ENCODE measurements at places on chromosomes 13 and 19.

DNA sequence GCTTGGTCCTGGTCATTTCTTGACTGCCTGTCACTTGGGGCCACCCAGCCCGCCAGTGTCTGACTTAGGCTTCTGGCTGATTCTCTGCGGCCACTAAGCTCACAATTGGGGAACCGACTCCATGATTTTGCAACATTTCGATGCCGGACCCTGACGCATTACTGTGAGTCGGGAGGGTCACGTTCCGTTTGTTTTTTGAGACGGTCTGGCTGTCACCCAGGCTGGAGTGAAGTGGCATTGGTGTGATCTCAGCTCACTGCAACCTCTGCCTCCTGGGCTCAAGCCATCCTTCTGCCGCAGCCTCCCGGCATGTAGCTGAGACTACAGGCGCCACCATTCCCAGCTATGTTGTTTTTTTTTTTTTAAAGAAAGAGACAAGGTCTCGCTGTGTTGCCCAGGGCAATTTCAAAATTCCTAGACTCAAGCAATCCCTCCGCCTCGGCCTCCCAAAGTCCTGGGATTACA lies 3.2 kb upstream of the ADAT3 start:
- peak; percentile 81 for DNase-seq

- peak; percentile 79 for DNase-seq
Observed at GRCh38 chr19:34171877-34172660, at the start of gene LSM14A. LSM14A (plus strand) TSS chr19:34172504; CDS start chr19:34172643, 139 bp downstream.

- no peak for DNase-seq
Observed at GRCh38 chr13:38661010-38661675, 25.7 kb upstream of the FREM2 start.

- no peak for DNase-seq
Observed at GRCh38 chr13:46621133-46621532, 68.2 kb downstream of the LRCH1 start.

DNA sequence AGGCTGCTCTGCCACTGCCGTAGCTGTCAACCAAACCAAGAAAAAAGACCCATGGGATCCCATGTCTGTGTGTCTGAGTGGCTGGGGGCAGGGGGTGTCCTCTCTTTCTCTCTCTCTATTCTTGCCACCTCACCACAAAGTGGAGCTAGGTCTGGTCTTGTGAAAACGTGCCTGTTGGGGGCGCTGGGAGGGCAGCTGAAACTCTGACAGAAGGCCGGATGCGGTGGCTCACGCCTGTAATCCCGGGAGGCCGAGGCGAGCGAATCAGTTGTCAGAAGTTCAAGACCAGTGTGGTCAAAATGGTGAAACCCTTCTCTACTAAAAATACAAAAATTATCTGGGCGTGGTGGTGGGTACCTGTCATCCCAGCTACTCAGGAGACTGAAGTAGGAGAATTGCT lies 29.2 kb downstream of the ZNF146 start:
- no peak for DNase-seq

GRCh38 chr19:3374369-3375112 lies 8.2 kb downstream of the NFIC start:
- DNase-seq, result no peak

GRCh38 chr19:46492841-46493235 lies 2.8 kb downstream of the PNMA8B start:
- DNase-seq, result no peak

GRCh38 chr19:49845414-49845813 lies 5.5 kb upstream of the PTOV1 start:
- DNase-seq, result no peak

DNA sequence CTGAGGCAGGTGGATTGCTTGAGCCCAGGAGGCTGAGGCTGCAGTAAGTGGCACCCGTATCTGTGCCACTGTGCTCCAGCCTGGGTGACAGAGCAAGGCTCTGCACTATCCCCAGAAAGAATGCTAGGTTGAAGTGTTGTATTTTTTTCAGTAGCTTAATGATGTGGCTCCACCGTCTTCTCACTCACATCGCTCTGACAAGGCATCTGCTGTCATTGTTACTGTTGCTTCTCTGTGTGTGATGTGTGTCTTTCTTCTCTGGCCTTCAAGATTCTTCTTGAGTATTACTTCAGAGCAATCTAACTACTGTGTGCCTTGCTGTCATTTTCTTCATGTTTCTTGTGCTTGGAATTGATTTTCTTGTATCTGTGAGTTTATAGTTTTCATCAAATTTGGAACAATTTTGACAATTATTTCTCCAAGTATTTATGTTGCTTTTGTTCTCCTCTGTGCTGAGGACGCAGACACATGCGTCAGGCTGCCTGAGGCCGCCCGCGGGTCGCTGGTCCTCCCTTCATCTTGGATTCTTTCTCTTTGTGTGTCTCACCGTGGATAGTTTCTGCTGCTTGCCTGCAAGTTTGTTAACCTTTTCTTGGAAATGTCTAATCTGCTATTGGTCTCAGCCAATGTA lies 10.8 kb downstream of the ADPRHL1 start:
- DNase-seq, result no peak

DNA sequence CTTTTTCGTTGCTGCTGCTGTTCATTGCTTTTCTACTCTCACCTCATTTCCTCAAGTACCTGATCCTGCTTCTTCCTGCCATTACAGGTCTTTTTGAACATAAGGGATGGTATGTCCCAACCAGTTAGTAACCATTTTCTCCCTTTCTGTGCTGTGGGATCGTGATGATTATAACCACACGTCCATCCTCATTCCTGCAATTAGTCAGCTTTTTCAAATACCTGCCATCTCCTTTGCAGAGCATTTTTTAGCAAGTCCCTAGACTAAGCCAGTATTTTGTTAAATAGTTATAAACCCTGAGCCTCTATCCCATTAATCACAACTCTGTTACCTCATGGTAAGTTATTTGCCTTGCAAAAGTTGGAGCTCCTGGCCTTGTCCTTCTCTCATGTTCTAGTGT lies 109.2 kb downstream of the FNDC3A start:
- no peak for DNase-seq

DNA sequence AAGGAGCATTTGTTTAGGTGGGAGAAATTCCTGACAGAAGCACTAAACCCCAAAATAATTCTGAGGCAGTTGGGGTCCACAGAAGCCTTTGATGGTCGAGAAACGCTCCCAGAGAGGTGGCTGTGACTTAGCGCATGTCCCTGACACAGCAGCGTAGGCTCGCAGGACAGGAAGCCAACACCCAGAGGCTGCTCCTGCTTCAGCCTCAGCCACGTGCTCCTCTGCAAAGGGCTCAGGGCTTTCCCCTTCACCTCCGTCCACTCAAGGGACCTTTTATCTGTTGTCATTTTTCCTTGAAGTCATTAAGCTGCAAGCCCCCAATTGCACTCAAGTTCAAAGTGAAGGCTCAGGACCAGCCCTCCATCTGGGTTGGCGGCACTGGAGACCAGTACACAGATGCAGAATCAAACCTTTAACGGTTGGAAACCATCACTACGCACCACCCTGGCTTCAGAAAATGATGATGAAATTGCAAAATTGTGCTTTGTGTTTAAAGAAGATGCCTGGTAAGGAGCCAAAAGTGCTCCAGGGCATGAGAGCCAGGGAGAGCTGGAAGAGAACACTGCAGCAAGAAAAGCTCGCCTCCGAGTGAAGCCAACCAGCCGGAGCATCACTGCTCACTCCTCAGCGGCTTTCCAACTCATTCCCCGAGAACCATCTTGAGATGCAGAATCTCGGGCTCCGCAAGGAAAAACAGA lies 219.6 kb downstream of the RAP2A start:
- no peak for DNase-seq

DNA sequence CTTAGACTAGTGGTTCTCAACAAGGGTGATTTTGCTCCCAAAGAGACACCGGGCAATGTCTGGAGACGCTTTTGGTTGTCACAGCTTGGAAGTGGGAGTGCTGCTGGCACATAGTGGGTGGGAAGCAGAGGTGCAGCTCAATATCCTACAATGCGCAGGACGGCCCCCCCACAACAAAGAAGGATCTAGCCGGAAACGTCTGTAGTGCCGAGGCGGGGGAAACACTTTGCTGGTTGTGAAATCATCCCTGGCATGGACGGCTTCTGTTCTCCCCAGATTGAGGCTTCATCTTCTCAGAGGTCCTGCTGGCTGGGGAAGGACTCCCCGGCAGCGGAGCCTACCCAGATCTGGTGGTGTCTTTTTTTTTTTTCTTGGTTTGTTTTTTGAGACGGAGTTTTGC lies 13.4 kb upstream of the SYT5 start:
- no peak for DNase-seq

DNA sequence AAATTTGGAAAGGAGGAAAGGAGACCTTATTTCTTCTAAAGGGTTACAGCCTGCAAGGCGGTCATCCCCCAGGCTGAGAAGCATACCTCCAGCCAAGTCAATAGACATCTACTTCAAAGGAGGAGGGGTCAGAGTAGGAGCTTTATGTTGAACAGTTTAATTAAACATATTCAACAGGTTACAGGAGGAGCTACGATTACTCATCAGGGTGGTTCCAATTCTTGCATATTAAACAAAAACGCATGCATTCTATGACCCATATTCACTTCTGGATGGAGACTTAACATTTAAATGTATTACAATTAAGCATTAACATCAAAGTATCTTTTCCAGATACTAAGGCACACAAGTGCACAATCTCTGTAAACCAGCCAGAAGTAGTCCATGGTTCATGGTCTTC lies 1955.0 kb downstream of the PCDH9 start:
- DNase-seq, result no peak

GRCh38 chr19:1418496-1418775 lies 11.1 kb downstream of the DAZAP1 start:
- DNase-seq, result no peak

DNA sequence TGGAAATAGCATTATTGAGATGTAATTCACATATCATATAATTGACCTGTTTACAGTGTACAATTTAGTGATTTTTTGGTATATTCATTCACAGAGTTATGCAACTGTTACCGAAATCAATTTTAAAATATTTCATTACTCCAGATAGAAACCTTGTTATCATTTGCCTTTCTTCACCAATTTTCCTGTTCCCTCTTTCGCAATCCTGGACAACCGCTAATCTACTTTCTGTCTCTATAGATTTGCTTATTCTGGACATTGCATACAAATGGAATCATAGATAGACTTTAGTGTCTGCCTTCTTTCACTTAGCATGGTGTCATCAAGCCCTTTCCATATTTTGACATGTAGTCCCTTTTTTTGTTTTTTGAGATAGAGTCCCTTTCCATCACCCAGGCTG lies 19.2 kb downstream of the MAB21L1 start:
- DNase-seq, result no peak

GRCh38 chr19:47156861-47157430 lies 26.3 kb downstream of the SAE1 start:
- DNase-seq, result peak; percentile 13

GRCh38 chr13:40205771-40206240 lies 460.6 kb downstream of the FOXO1 start:
- no peak for DNase-seq

- no peak for DNase-seq
Observed at GRCh38 chr19:28468701-28469459, 744.1 kb downstream of the UQCRFS1 start.

DNA sequence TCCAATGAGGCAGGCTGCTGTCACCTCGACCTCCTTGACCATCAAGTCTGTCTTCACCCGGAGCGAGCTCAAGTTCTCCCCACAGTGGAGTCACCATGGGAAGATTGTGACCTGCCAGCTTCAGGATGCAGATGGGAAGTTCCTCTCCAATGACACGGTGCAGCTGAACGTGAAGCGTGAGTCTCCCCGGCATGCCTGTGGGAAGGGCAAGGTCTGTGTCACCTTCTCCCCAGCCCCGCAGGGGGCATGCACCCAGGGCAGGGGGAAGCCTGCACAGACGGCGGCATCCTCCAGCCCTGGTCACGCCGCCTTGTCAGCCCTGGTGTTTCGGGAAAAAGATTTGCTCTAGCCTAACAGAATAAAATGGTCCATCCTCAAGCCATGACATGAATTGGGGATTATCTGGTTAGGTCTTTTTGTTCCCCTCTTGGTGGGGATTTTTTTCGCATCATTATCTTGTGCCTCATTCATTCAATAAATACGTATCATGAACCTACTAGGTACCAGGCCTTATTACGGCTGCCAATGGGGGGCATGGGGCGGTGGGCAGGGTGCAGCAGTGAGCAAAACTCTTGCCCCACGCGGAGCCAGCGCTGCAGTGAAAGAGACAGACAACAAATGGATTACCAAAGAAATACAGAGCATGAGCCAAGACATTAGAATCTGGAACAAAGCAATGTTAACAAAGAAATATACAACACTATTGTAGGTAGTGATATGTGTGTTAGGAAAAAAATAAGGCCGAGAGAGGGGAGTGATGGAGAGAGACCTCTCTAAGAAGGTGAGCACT lies 7.4 kb downstream of the CD22 start:
- DNase-seq, result no peak

DNA sequence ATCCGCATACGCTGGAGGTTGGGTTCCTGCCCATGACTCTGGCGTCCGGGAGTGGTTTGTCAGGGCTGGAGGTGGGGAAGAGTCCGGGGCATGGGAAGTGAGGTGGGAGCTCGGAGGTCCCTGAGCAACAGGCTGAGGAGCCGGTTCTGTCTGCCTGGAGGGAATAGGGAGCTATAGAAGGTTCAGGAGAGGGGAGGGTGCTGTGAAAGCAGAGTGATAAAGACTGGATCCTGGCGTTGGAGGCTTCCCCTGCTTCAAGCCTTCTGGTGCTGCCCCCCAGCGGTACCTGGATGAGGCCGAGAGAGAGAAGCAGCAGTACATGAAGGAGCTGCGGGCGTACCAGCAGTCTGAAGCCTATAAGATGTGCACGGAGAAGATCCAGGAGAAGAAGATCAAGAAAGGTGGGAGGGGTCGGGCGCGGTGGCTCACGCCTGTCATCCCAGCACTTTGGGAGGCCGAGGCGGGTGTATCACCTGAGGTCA lies 2.6 kb downstream of the HMG20B start:
- DNase-seq, result no peak

- no peak for DNase-seq
Observed at GRCh38 chr13:35957996-35958395, 173.2 kb downstream of the DCLK1 start.

- DNase-seq, result no peak
Observed at GRCh38 chr13:113449693-113450347, 3.5 kb downstream of the ADPRHL1 start.

DNA sequence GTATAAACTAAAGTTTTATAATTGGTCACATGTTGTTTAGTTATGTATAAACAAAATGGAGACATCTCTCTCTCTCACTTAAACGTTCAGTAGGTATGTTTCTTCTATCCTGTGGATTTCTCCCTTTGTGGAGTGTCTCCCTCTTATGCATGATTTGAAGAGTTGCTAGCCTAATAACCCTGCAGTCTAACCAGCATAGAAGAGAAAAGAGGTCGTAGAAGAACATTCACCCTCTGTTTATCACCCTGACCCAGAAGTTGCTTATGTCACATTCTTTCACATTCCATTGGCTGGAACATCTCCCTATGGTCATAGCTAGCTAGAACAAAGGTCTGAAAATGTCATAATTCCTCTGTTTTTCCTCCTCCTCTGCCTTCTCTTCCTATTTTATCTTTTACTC lies 176.8 kb upstream of the PCDH20 start:
- no peak for DNase-seq

DNA sequence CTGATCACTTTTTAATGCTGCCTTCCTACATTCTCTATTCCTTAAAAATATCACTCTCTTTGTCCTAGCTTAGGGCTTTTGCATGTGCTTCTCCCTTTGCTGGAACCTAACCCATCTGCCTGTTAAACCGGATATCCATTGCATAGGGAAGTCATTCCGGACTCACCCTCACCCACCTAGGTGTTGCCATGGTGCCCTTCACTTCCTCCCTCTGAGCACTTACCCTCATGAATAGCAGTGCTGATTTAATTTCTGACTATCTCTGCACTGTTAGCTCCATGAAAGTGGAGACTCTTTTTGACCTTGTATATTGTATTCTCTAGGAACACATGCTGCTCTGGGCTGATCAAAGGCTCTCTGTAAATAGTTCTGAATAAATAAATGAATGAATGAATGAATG lies 401.9 kb downstream of the PCDH20 start:
- peak; percentile 24 for DNase-seq

GRCh38 chr13:51799261-51799660 lies 4.7 kb downstream of the DHRS12 start:
- no peak for DNase-seq

Data from pons (tissue), 1 donor.